ENCODE measurements at places on chromosomes 7 and 10.

DNA sequence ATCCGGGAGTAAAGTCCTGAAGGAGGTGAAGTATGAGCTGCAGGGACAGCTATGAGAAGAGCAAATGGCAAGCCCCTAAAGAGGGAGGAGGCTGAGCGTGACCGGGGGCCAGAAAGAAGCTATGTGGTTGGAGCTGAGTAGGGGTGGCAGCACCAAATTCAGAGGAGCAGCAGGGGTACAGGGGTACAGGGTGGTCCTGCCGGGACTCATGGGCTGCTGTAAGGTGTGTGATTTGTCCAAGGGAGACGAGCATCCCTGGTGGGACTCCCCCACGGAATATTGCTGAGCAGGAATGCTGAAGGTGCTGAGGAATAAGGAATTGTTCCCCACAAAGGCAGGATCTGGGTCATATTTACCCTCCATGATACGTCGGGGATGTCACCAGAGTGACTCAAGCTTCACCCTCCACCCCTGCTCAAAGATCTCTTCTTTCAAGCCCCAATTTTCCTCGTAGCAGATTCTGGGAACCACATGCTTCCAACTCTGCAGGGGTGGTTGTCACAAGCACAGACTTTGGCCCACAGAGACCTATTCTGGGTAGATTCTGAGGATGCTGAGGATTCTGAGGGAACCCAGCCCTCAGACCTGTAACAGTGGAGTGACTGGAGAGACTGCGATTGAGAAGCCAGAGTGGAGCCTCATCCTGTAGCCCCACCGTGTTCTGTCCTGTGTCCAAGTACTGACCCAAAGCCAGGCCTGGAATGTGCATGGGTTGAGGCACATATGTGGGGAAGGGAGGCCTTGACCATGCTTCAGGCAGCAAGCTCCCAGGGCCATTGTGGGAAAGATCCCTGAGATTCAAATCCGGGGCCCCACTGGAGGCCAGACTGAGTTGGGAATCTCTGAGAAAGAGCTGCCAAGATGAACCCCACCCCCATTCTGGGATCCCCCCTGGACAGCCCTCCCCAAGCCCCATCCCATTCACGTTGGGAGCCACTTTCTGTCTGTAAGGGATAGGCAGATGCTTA, 4.2 kb downstream of the SFTPD start:
- DNase-seq = no peak

DNA sequence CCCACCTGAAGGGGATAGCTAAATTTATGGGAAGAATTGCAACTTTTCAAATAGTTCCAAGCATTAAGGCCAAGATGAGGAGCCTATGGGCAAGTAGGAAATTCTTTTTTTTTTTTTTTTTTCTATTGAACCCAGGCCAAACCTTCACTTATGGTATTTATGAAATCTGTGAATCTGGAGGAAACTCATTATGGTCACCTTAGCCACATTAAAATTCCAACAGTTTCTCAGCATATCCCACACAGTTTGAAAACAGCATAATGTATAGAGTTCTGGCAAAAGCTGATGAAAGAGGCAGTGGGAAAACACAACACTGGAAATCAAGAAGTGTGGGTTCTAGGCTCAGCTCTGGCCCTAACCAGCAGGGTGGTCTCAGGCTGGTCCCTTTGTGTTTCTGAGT, 236.9 kb downstream of the PTEN start:
- no peak for DNase-seq

- DNase-seq = no peak
Measured at GRCh38 chr10:130636313-130636930, 500.2 kb downstream of the GLRX3 start.

DNA sequence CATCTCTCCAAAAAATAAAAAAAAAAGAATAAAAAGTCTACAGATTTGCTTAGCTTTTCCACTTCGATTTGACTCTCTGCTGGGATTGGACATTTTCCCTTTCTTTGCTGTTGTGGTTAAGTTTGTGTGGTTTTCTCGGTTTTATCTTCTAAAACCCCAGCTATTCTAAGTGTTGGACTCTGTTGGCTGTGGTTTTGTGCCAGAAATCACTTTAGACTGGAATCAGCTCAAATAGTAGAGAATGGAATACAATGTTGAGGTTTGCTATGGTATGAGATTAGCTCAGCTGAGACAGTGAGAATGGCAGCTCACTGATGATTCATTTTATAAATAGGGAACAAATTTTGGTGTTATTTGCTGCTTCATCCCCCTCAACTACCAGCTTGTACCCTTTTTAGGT, 116.0 kb downstream of the BUB3 start:
- DNase-seq = no peak

DNA sequence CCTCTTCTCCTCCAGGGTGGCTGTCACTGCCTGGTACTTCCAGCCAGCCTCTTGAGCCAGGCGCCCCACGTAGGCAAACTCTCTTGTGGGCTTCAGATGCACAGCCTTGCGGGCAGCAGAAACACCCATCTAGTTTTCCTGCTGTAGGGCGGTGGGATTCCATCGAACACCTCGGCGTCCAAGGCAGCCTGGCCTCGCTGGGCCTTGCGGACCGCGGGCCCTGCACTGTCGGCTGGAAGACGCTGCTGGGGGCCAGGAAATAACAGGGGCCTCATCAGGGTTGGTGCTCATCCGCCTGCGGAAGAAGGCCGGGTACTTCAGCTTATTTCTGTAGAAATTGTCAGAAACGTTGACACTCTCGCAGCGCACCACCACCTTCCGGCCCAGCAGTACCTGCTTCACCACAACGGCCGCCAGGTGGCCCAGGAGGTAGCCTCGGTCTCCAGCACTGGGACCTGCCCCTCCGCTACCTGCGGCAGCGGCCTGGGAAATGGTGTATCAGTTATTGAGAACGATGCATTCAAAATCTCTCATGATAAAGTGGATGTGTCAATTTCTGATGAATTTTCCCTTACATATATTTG, 61.1 kb downstream of the WDFY4 start:
- DNase-seq = no peak

GRCh38 chr10:61481597-61481996, 28.4 kb upstream of the TMEM26 start:
- DNase-seq = no peak

DNA sequence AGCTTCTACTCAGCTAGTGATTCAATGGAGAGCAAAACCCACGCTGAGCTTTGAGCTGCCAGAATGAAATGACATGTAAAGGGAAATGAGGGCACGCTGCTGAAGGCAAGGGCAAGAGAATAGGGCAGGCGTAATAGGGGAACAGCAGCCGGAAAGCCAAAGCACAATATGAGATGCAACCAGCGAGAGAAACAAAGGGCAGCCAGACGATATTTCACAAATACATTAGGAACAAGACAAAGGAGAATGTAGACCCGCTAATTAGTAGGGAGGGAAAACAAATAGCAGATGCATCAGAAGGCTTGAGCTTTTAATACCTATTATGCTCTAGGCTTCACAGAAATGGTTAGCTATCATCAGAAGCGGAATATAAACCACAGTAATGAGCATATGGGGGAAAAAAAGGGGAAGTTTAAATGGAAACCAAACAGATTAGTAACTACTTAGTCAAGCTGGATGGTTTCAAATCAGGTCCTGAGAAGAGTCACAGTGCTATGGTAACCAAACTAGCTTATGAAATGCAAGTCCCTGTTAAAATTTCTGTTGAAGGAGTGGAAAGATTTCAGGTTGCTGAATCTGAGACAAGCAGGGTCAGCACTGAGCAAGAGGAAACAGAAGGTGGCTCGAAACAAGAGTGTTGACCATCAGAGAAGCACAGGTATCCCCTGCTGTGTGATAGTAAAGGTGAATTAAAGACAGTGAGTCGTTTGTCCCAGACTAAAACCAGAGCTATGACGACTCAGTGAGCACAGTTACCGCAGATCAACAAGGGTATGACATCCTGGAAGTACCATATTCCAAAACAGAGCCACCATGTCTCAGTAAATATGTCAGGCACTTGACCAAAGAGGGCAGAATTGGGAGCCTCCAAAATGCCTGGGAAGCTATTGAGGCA, 496.9 kb upstream of the CELF2 start:
- DNase-seq = no peak

- DNase-seq = no peak
Measured at GRCh38 chr10:11677480-11677879, 64.7 kb upstream of the ECHDC3 start.

Measured in fibroblast of the conjunctiva (primary cell).